ENCODE measurements at places on chromosomes 1 and 21.
A peak's percentile ranks its signal among the peaks of the same experiment; 100 is the strongest.

DNA sequence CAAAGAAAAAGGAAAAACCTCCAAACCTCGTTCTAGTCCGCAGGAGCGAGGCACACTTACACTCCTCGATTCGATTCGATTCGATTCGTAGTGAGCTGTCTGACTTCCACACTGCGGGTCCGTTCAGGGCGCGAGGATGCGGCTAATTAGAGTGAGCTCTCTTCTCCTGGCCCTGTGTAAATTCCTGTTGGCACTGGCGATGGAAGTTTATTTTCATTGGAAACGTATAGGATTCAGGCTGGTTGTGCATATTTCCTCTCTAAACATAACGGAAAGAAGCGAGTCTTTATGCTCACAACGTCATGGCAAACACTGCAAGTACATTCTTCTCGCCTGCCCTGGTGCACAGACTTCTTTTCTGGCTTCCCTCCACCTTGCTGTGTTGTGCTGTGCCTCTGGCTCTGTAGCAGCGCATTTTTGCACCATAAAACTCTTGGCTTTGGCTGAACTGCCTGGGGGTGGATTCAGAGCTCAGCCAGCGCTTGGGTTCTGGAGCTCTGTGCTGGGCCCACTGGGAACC lies 2.7 kb downstream of the HUNK start:
- H3K4me3 ChIP-seq, result peak overlapping the region; percentile 69
- no peak for DNase-seq
- H3K27me3 ChIP-seq, result peaks cover 3% of the 10 kb centered on the region
- H3K4me1 ChIP-seq, result peaks cover 12% of the 10 kb centered on the region
- H3K27ac ChIP-seq, result no peak overlapping the region
- H3K36me3 ChIP-seq, result no peaks in the 10 kb centered on the region

DNA sequence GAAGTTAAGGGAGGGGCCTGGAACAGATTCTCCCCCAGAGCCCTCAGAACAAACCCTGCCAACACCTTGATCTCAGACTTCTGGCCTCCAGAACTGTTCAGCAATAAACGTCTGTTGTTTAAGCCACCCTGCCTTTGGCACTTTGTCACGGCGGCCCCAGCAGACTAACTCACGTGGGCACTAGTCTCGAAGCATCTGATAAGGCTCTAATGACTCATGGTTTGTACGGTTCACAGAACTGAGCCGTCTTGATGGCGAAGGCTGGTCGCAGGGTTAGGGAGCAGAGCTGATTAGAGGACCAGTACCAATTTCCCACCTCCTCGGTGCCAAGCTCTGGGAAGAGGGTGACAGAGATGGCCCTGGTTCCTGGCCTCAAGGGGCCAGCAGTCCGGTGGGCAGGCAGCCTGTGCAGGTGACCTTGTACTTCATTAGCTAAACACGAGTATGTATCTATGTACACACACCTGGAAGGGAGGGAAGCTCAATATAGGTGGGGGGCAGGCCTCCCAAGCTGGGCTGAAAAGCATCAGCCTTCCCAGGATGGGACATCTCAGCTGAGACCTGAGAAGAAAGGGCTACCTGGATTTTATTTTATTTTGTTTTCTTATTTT lies 112.8 kb downstream of the MRPS6 start:
- H3K27me3 ChIP-seq, result no peaks in the 10 kb centered on the region
- no peaks in the 10 kb centered on the region for H3K4me1 ChIP-seq
- no peaks in the 10 kb centered on the region for H3K36me3 ChIP-seq
- H3K4me3 ChIP-seq, result no peak overlapping the region
- no peak overlapping the region for H3K27ac ChIP-seq

- H3K27me3 ChIP-seq, result no peaks in the 10 kb centered on the region
- H3K36me3 ChIP-seq, result peaks cover 18% of the 10 kb centered on the region
- H3K4me1 ChIP-seq, result no peaks in the 10 kb centered on the region
- no peak overlapping the region for H3K4me3 ChIP-seq
- DNase-seq, result no peak
- H3K27ac ChIP-seq, result no peak overlapping the region
These were observed 8.6 kb upstream of the SLC25A34 start for GRCh38 chr1:15727424-15727823.

DNA sequence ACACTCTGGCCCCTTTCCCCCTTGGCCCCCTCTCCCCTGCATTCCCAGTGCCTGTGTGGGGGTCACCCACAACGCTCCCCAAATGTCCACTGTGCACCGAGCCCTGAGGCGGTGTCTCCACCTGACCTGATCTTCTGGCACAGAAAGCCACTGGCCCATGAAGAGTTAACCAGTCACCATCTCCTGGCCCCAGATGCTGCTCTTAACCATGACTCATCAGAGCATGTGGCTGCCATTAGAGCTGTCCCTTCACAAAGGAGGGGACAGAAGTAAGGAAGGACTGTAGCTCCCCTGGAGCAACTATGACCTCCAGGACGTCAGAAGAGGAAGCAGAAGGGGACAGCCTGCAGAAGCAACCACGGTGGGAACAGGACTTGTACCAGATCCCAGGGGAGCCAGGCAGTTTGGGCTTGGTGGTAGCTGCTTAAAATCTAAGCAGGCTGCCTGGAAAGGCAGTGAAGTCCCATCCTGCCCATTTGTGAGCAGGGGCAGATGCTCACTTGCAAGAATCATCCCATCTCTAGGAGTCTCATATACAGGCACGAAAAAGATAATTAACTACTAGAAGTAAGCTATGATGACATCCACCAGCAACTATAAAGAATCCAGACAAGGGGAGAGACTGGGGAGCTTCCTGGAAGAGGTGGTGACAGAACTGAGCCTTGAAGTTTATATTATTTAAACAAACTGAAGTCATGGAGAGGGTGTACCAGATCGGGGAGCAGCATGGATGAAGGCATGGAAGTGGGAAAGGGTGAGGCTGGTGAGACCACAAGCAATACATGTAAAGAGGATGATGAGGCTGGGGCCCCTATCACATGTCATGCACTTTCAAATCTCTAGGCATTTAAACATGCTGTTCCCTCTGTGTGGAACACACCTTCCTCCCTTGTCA lies 1.1 kb upstream of the TTC39A start:
- peak overlapping the region; percentile 58 for H3K4me3 ChIP-seq
- H3K27me3 ChIP-seq, result no peaks in the 10 kb centered on the region
- no peaks in the 10 kb centered on the region for H3K4me1 ChIP-seq
- DNase-seq, result no peak
- H3K27ac ChIP-seq, result peak overlapping the region; percentile 74
- H3K36me3 ChIP-seq, result no peaks in the 10 kb centered on the region

DNA sequence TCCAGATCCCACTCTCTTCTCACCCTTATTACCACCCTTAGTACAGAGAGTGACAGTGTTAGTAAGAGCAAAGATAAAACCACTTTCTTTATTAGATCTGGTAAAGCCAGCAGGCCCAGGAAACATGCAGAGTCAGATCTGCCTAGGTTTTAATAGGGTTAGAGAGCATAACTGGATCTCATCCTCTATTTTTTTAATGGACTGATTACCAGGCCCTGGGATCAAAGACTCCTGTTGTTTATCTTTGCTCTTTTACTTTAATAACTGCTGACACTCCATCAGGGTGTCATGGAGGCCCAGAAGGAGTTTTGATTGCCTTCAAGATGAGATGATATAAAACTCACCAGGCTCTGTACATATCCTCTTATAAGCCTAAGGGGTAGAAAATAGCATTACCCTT lies 45.3 kb upstream of the RGS5 start:
- H3K4me3 ChIP-seq, result no peak overlapping the region
- no peaks in the 10 kb centered on the region for H3K36me3 ChIP-seq
- no peak overlapping the region for H3K27ac ChIP-seq
- no peaks in the 10 kb centered on the region for H3K4me1 ChIP-seq

DNA sequence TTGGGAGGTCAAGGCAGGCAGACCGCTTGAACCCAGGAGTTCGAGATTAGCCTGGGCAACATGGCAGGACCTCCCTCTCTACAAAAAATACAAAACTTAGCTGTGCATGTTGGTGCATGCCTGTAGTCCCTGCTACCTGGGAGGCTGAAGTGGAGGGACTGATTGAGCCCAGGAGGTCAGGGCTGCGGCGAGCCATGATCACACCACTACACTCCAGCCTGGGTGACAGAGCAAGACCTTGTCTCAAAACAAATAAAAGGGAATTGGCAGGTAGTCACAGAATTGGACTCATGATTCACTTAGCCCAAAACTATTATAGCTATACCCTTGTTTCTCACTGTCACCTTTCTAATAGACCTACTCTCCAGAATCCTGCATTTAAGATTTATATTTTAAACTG lies 5.5 kb downstream of the TADA1 start:
- no peak overlapping the region for H3K4me3 ChIP-seq
- H3K27me3 ChIP-seq, result no peaks in the 10 kb centered on the region
- H3K4me1 ChIP-seq, result no peaks in the 10 kb centered on the region
- no peak for DNase-seq
- H3K27ac ChIP-seq, result no peak overlapping the region
- no peaks in the 10 kb centered on the region for H3K36me3 ChIP-seq

DNA sequence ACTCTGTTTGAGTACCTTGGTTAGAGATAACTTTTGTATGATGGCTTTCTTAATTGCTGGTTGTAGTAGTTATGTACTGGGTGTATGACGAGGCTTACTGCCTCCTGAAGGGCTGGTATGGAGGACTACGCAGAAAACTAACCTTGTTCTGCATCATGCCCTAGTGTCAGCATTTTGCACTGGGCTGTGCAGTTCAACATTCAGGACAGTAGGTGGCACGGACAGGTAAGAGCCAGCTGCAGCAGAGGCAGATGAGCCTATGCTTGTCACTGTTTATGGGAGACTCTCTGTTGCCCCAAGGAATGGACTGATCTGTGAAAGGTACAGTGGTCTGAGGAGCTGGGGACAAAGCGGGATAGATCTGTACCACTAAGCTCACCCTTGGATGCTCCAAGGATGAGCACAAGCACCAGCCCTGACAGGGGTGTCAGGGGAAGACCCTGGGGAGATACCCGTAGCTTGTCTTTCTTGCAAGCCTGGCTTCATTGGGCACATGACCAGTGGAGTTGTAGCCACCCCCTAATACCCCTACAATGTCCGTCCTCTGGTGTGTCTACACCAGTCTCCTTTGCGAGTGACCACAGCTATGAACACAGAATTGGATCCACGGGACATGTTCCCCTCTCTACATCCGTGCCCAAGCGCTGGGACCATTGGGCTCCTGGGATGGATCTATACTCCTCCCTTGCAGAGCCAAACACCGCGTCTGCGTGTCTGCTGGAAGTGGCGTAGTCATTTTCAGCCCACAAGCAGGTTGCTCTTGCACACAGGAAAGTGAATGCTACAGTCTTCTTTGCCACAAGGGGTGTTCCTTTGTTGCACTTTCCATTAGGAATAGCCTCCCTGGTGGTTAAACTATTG lies 51.1 kb upstream of the CFHR3 start:
- H3K4me1 ChIP-seq, result no peaks in the 10 kb centered on the region
- H3K27ac ChIP-seq, result no peak overlapping the region
- DNase-seq, result no peak

DNA sequence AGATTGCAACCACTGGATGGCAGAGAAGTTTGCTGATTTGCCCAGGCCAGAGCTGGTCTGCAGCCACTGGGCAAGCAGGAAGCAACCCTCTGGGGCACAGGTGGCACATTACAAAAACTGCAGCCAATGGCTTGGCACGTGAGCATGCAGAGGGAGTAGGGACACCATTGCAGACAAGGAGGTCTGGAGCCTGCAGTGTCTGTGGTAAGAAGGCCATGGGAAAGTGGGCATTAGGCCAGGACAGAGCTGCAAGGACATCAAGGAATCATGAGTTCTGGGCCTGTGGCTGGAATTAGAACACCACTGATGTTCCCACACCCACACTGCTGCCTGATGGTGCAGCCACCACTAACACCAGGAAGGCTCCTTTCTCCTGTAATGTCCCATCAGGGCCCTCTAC lies 113.0 kb downstream of the TSEN15 start:
- no peak for DNase-seq
- no peaks in the 10 kb centered on the region for H3K27me3 ChIP-seq
- H3K36me3 ChIP-seq, result no peaks in the 10 kb centered on the region
- H3K27ac ChIP-seq, result no peak overlapping the region

DNA sequence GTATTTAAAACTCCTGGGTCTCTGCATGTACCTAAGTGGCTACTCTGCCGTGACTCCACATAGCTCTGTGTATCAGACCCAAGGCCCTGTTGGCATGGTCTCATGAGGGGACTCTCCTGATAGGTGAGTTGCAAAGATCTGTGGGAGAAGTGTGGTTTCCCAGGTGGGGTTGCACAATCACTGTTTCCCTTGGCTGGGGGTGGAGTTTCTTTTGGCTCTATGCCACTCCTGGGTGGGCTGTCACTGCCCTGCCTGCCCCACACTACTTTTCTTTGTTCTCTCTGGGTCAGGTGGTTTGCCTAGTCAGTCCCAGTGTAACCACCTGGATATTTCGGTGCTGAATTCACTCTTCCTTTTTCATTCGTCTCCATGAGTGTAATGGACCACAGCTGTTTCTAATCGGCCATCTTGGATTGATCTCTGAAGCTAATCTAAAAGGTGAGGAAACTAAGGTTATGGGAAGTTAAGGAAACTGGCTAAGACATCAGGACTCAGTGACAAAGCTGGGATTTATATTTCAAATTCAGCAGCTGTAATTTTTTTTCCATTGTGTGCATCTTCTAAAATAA lies 97.1 kb upstream of the CACYBP start:
- no peak overlapping the region for H3K4me3 ChIP-seq
- H3K27ac ChIP-seq, result no peak overlapping the region
- DNase-seq, result peak; percentile 37
- H3K36me3 ChIP-seq, result no peaks in the 10 kb centered on the region
- H3K27me3 ChIP-seq, result no peaks in the 10 kb centered on the region

DNA sequence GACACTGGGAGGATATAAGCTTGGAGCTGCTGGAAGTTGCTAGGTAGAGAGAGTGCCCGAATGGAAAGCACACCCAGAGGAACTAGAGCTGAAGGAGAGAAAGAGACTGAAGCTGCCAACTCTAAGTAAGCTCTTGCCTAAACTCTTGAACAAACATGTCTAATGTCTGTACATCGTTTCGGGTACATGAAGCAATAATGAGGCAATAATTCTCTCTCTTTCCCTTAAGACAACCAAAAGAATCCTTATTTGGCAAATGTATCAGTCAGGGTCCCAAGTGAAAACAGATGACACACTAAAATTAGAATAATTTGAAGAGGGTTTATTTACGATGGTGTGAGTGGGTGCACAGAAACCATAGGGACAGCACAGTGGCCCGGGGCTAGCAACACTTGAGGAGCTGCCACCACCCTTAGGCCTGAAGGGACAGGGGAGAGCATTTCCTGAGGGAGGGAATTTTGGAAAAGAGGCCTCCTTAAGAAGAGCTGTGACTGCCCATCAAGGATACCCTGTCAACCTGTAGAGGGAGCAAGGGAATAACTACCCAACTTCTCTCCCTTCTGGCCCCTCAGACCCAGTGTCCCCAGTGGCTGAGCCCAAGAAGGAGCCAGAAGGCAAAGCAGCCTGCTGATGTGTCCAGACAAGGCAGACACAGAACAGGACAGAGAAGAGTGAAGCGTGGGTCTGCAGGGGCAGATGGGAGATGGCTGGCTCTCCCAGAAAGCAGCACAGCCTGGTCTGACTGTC lies 36.1 kb upstream of the KHDRBS1 start:
- no peaks in the 10 kb centered on the region for H3K4me1 ChIP-seq
- no peak overlapping the region for H3K4me3 ChIP-seq
- no peaks in the 10 kb centered on the region for H3K27me3 ChIP-seq

Data from breast epithelium (tissue), 4 donors.